ENCODE measurements at places on chromosomes 5 and 9. TPM values are rescaled to one million over a fixed set of nuclear protein-coding genes. Genes with fewer than 3 reads are reported as not detected.

ANKRD31 gene
- 1.0 TPM for total RNA-seq

SHB gene
- 33.0 TPM for total RNA-seq

DMRT3 gene
- not detected for total RNA-seq

WWC1 gene
- total RNA-seq: 95.2 TPM

IL13 gene
- total RNA-seq: not detected

SRD5A1 gene
- total RNA-seq: 6.6 TPM

MOCS2 gene
- total RNA-seq: 26.9 TPM

BTNL3 gene
- not detected for total RNA-seq

CSF1R gene
- total RNA-seq: 16.9 TPM

GPR151 gene
- total RNA-seq: not detected

IER5L gene
- 16.0 TPM for total RNA-seq

DRD1 gene
- total RNA-seq: 2.9 TPM

AIF1L gene
- 13.2 TPM for total RNA-seq

ZNF483 gene
- 19.1 TPM for total RNA-seq

TLR4 gene
- total RNA-seq: 23.5 TPM

CDC20B gene
- not detected for total RNA-seq

RNF208 gene
- total RNA-seq: 6.5 TPM

MED27 gene
- 25.9 TPM for total RNA-seq

FOXD4L5 gene
- total RNA-seq: 0.21 TPM

IL5 gene
- total RNA-seq: not detected

TMEM252 gene
- total RNA-seq: not detected

EGFLAM gene
- total RNA-seq: 3.7 TPM

Data from ureter (tissue), 1 donor.